ENCODE measurements at places on chromosomes 4 and X. TPM values are rescaled to one million over a fixed set of nuclear protein-coding genes. Genes with fewer than 3 reads are reported as not detected.

Gene MAGEA12
- not detected for total RNA-seq

Gene IL1RAPL1
- total RNA-seq, result not detected

Gene PCDH10
- not detected for total RNA-seq

Gene VCX3A
- not detected for total RNA-seq

Gene CD38
- total RNA-seq, result 113 TPM

Gene F9
- total RNA-seq, result not detected

Gene TCEAL5
- total RNA-seq, result not detected

Gene ZBTB49
- total RNA-seq, result 5.8 TPM

Data from activated naive CD4-positive, alpha-beta T cell treated with anti-CD3 and anti-CD28 coated beads, Interleukin-2, amount 10 ng/mL, durations not matched to agents 5 hours and 36 hours (primary cell).